NCI-H2081 treated with DMSO at 0.1 percent for 48 hours (cell line): ENCODE measurements at places on chromosomes 5 and 9.

DNA sequence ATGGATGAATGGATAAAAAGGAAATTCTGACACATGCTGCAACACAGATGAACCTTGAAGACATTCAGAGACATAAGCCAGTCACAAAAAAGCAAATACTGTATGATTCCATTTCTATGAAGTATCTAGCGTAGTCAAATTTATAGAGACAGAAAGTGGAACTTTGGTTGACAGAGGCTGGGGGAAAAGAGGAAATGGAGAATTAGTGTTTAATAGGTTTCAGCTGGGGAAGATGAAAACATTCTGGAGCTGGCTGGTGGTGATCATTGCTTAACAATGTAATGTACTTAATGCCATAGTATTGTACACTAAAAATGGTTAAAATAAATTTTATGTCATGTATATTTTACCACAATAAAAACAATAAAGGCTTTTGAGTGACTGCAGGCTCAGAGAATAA is 24.2 kb downstream of the PPIC start:
- DNase-seq, result no peak

- DNase-seq, result no peak
These were observed 97.6 kb downstream of the PAX5 start for GRCh38 chr9:36936498-36936831.

GRCh38 chr5:36078430-36078829 is 11.7 kb upstream of the UGT3A2 start:
- DNase-seq, result no peak

GRCh38 chr5:57700484-57700883 is 217.9 kb upstream of the ACTBL2 start:
- no peak for DNase-seq

DNA sequence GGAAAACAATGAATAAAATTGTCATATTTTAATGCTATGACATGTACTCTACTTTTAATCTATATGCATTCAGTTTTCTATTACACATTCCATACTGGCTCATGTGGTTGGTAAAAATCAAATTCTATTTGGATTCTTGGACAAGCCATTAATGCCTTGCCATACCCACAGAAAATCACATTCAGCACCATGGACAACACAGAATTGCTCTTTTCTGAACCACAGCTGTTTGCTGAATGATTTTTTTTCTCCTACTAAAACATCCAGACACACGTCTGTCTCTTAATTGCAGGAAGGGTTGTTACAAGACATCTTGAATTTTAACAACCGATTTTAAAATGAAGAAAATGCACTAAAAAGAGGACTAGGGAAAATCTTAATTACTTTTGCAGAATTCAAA is 675.6 kb downstream of the BRINP1 start:
- DNase-seq, result no peak

DNA sequence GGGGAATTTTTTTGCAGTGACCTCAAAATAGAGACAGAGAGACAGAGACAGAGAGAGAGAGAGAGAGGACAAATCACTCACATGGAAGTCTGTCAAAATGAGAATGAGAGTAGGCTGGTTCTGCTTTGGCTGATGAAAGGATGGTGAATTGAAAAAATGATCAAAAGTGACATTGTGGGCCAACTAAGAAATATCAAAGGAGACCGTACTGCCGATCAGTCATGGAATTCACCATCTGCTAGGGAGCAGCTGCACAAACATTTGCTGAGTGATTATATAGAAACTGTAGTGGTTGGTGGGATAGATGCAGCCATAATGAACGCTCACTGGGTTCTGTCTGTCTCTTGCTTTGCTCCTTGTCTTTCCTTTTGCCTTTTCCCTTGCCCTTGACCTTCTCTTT is 476.6 kb upstream of the SGCD start:
- DNase-seq, result no peak

GRCh38 chr9:120030847-120031246 is 549.1 kb downstream of the CDK5RAP2 start:
- no peak for DNase-seq

DNA sequence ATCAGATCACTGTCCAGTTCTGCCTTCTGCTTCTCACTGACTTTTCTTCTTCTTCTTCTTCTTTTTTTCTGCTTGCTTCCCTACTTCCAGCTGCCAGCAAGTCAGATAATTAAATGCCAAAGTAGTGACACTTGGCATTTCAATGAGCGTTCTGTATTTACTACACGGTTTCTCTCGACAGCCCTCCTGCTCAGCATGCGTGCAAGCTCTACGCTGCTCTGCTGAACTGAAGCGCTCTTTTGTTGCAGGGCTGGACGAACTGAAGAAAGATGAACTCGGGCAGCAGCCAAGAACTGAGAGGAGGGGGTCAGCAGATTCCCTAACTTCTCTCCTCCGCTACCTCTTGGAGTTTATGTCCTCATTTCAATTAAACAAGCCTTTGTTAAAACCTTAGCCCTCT is 319.1 kb downstream of the GLIS3 start:
- DNase-seq, result no peak

DNA sequence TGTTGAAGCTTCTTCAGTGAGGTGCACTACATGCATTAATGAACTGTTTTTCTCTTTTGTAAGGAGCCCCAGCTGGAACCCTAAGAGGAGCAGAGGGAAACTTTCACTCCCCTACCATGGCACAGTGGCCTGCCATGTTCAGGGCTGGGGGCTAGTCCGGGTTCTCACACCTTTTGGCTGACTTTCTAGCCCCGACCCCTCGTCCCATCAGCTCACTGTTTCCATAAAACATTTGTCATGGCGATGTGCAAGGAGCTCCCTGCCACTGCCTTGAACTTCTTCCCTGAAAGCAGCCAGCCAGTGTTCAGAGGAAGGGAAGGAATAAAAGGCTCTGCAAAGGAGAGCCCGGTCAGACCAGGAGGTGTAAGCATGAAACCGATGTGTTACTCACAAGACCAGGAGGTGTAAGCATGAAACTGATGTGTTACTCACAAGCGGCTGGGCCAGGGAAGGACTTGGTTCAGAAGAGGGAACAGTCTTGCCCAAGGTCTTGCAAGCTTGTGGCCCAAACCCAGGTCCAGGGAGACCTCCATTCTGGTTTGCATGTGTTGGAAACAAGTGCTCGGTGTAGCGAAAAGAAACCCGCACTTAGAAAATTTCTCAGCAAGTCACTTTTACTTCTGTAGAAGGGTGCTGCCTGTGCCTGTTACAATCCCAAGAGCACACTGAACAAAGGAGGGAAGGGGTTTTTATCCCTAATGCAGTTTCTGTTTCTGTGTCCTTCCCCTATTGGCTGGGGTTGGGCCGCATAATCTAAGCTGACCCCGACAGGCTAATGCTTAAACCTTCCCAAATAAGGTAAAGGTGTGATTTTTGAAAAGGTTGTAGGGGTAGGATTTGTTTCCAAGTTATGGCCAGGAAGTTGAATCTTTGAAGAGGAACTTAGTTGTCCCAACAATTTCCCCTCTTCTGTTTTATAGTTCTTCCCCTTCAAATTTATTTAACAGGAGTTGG is 3.4 kb upstream of the ABO start:
- DNase-seq, result no peak

DNA sequence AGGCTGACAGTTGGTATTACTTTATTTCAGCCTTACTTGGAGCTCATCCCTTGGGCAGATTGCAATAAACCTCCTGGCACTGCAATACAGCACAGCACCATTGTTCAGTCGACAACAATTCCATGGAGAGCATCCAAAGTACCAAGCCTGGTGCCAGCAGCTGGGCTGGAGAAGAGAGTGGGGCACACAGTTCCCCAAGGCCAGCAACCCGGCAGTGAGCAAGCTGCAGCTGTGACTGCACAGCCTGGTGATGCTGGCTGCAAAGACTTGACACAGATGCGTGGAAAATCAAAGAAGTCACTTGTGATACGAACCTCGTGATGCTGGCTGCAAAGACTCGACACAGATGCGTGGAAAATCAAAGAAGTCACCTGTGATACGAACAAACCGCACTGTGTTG is 125.4 kb downstream of the ATPSCKMT start:
- no peak for DNase-seq

GRCh38 chr5:59256331-59256730 is 637.2 kb downstream of the PDE4D start:
- no peak for DNase-seq

DNA sequence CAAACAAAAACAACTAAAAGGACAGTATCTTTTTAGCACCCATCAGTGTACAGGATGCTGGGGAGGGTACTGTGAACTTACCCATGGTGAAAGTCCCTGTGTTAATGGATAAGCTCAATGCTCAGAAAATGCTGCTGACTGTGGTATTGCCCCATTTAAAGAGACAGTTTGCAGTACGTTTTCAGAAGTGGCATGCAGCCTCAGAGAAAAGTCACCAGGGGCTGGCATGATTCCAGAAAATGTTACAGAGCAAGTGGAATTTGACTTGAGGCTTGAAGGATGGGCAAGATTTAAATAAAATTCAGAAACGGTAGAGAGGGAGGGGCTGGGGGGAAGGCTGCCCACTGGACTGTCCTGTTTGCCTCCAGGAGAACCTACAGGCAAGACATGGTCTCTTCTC is 7.2 kb downstream of the S1PR3 start:
- DNase-seq, result no peak

DNA sequence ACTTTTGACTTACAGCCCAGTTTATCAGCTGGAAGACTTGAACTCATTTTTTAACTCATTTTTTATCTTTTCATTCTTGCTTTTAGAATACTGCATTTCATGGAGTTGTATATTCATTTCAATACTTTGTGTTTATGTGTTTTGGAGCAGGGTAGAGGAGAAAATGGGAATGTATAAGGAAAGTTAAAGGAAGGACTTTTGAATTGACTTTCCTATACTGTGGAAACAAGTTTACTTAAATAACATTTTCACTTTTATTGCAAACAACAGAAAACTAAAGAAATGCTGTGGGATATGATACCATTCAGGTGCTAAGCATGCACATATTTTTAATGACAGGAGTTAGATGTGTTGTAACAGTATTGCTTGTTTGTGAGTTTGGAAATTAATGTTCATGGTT is 11.7 kb downstream of the NIPBL start:
- no peak for DNase-seq

DNA sequence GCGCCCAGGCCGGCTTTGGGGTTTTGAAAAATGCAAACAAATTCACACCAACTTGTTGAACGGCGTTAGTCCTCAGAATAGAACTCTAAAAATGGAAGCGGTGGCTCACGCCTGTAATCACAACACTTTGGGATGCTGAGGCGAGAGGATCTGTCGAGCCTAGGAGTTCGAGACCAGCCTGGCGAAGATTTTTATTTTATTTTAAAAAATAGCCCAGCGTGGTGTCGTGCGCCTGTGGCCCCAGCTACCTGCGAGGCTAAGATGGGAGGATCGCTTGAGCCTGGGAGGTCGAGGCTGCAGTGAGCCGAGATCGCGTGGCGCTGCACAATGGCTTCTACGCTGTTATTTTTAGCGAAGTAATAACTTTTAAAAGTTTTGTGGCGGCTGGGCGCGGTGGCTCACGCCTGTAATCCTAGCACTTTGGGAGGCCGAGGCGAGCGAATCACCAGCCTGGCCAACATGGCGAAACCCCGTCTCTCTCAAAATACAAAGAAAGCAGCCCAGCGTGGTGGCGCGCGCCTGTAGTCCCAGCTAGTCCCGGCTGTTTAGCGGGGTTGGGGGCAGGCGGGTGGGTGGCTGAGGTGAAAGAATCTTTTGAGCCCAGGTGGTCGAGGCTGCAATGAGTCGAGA is 694 bp upstream of the PLIN2 start:
- no peak for DNase-seq
